Brain (organoid and tissue), 16 donors: ENCODE measurements at places on chromosomes 7 and 10. TPM values are rescaled to one million over a fixed set of nuclear protein-coding genes. Genes with fewer than 3 reads are reported as not detected.

Gene DLX6
- 5.5 TPM for polyA plus RNA-seq

Gene FEZF1
- polyA plus RNA-seq, result 0.15 TPM

GRCh38 chr7:155354371-155355048 lies 56.8 kb downstream of the INSIG1 start:
- DNase-seq, result no peak

Gene TMUB1
- polyA plus RNA-seq, result 80.0 TPM

Gene MYL10
- polyA plus RNA-seq, result not detected

DNA sequence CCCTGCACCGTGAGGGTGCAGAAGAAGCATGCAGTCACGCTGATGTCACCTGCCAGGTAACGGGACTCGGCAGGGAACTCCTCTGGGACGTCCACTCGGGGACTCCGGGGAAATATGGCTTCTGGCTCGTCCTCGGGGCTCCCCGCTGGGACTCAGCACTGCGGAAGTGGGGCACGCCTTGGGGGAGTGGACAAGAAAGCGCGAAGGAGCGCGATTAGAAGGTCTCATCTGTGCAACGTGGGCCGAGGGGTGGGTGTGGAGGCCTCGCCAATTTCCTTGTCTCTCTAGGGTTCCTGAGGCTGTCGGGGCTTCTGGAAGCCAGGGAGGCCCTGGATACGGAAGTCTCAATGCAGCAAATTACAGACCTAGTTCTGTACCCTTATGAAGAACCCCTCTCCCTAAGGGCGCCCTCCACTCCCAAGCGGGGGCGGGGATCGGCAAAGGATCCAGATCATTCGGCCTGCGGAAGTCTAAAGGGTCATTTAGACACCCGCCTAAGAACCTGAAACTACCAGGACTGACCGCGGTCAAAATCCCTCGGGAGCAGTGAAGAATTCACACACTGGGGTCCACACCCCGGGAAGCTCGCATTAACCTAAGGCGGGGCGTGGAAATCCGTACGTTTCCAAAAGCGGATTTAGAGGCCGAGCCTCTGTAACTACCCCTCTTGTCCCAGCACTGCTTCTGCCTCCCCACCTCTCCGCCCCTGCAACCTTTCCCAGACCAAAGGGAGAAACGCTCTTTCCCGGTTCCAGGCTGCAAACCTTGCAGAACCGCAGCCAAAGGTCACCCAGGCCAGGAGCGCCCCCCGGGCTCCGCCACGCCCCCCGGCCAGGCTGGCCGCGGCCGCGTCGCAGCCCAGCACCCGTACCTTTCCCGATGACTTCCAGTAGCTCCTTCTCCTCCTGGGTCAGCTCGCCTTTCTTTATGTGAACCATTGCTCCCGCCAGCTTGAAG lies 640 bp downstream of the ANKMY2 start:
- peak; percentile 57 for DNase-seq

- no peak for DNase-seq
Observed at GRCh38 chr7:133300088-133300487, 47.2 kb downstream of the EXOC4 start.

Gene MYO1G
- 0.17 TPM for polyA plus RNA-seq

GRCh38 chr7:99928994-99929729 lies at the start of gene GJC3:
Gene GJC3 (minus strand): TSS chr7:99929620. CDS start chr7:99929620, 0 bp downstream.
- peak; percentile 56 for DNase-seq
